ENCODE measurements at places on chromosomes 2 and 18.

DNA sequence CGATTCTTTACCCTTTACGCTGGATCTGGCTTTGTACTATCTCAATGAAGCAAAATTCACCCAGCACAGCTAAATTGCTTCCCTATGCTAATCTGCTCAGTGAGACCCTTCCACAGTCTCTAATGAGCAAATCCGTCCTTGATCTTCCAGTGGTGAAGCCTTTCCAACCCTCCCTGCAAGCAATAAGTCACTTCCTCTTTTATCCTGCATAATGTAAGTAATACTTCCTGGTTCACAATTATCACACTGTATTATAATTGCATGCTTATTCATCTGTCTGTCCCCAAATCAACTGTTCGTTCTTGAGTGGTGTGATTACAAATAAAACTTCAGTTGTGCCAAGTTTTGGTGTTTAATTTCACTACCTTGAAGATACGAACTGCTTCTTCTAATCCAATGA lies 404.0 kb downstream of the ADCYAP1 start:
- no peak for DNase-seq

- DNase-seq: no peak
Observed at GRCh38 chr2:189659734-189660133, 1.5 kb upstream of the ASNSD1 start.

DNA sequence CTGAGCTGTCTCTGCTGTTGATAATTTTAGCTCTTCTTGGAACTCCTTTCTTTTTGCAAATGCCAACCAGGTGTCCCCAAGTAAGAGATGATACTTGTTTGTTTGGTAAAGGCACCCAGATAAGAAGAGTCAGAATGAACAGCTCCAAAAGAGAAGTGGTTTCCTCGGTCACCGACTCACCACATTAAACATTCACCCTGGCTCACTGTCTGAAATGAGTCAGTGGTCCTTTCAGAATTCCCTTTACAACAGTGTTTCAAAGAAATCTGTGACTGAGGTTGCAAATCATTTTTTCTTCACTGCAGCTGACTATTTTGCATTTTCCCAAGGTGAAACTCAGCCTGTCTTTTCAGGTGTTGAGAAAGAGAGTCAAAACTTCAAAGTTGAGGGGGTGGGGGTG lies 16.2 kb upstream of the CXCR4 start:
- DNase-seq: peak; percentile 81

GRCh38 chr2:85401464-85401805 lies 8.7 kb downstream of the CAPG start:
- DNase-seq: no peak

DNA sequence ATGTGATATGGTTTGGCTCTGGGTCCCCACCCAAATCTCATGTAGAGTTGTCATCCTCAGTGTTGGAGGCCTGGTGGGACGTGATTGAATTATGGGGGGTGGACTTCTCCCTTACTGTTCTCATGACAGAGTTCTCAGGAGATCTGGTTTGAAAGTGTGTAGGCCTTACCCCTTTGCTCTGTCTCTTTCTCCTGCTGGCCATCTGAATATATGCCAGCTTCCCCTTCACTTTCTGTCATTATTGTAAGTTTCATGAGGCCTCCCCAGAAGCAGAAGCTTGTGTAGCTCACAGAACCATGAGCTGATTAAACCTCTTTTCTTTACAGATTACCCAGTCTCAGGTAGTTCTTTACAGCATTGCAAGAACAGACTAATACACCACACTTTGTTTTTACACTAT lies 222.3 kb downstream of the DOK6 start:
- no peak for DNase-seq

GRCh38 chr2:144630459-144631215 lies 110.7 kb upstream of the ZEB2 start:
- no peak for DNase-seq

DNA sequence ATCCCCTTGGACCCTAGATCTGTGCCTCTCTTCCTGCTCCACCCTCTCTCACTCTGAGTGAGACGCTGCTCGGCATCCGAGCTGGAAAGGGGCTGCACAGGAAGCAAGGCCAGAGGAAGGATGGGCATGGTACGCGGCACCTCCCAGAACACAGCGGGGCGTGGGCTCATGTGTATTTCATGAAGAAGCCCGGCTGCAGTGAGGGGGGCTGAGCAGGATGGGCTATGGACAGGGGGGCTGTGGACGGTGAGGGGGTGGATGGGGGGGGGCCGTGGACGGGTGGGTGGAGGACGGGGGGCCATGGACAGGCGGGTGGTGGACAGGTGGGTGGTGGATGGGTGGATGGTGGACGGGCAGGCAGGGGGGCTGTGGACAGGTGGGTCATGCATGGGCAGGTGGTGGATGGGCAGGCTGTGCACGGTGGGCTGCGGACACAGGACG lies 28.5 kb downstream of the SLC66A2 start:
- DNase-seq: no peak

- no peak for DNase-seq
Observed at GRCh38 chr18:28287146-28287545, 110.2 kb upstream of the CDH2 start.

GRCh38 chr18:57595347-57595746 lies 8.8 kb upstream of the FECH start:
- DNase-seq: no peak

DNA sequence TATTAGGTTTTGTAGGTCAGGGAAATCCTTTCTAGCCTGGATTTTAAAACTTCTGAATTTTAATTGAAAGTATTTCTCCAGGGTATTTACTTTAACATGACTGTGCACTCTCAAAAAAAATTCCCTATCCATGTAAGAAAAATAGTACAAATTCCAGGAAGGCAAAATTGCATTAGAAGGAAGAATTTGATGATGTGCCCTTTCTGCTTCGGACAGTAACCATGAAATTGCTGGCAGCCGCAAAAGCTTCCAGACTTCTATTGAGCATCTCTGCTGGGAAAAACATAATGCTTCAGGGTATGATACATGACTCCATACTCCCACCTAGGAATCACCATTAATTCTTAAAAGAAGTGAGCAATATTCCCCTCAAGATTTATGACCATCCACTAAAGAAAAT lies 17.2 kb upstream of the KLF7 start:
- no peak for DNase-seq

- DNase-seq: no peak
Observed at GRCh38 chr2:210577263-210578071, 21.1 kb downstream of the CPS1 start.

DNA sequence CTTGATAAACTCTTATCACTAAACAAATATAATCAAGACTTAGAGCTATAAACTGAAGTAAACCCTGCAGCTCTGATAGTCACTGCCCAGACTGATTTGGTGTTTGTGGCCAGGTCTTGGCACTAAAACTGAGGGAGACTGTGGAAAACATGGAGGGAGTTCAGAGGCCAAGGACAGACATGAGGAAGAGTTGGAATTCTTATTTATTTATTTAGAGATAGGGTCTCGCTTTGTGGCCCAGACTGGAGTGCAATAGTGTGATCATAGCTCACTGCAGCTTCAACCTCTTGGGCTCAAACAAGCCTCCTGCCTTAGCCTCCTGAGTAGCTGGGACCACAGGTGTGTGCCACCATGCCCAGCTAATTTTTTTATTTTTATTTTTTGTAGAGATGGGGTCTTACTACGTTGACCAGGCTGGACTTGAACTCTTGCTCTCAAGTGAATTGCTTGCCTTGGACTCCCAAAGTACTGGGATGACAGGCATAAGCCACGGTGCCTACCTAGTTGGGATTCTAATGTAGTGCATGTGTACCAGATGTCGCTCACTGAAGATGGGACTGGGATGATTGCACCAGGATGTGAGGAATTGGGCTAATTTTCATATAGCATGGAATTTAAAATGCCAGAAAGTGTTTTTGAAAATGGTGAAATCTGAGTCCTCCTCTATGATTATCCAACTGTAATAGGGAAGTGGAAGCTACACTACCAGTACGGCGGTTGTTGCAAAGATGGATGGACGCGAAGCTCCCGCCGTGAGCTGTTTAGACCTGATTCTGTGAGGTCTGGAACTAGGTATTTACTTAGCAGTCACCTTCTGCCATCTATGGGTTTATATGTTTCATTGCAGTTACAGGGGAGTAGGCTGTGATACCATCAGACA lies 52.7 kb upstream of the CTLA4 start:
- DNase-seq: peak; percentile 65

DNA sequence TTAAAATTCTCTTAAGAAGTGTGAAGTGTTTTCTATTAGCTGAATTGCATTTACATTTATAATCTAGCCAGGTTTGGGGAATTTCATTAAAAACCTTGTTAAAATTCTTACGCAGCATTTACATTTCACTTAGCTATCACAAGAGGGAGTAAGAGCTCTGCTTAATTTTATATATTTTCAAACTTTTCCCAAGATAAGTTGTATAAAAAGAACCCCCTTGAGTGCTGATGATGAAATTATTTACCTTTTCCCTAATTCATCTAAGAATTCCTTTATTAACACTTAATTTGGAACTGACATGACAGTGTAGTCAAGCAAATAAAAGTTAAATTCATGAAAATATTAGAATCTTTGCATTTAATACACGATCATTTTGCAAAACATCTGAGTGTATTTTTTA lies 54.2 kb upstream of the ZSWIM2 start:
- no peak for DNase-seq

DNA sequence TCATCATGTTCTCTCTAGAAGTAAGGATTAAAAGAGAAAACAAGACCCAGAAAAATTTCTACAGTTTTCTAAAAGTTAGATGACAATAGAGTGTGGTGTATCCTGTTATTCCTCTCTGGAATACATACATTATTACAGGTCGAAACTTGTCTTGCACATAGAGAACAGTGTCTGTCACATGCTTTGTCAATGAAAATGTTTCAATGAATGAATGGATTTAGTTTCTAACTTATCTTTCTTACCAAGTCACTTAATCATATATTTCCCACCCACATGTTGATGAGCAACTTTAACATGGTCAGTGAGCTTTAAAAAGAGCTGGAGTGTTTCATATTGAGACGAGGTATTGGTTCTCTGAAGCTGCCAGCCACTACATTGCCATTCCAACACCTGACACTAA lies 4.3 kb downstream of the DSG4 start:
- DNase-seq: no peak

- DNase-seq: peak; percentile 39
Observed at GRCh38 chr2:241035142-241035817, 36.9 kb downstream of the SNED1 start.

GRCh38 chr2:9297156-9297555 lies 90.5 kb downstream of the ASAP2 start:
- DNase-seq: no peak

- DNase-seq: no peak
Observed at GRCh38 chr2:146388757-146389156, 1456.1 kb upstream of the ACVR2A start.

DNA sequence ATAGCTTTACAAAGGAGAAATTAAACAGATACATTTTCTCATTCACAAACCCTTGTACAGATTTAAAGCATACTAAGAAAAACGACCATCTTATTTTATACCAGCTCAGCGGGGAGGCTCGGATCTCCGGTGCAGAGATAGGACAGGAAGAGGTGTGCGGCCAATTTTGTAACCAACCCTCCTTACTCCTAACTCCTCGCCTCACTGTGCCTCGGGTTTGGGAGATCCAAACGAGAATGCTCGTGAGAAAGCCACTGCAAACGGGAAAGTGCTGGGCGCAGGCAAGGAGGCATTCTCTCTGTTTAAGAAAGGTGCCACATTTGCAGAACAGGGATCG lies 1.2 kb downstream of the KDSR start:
- DNase-seq: peak; percentile 59

GRCh38 chr18:46341986-46342525 lies 237.9 kb downstream of the HAUS1 start:
- DNase-seq: no peak

- DNase-seq: no peak
Observed at GRCh38 chr18:28065031-28065792, 111.7 kb downstream of the CDH2 start.

GRCh38 chr18:25243754-25244153 lies 108.2 kb downstream of the ZNF521 start:
- DNase-seq: no peak

DNA sequence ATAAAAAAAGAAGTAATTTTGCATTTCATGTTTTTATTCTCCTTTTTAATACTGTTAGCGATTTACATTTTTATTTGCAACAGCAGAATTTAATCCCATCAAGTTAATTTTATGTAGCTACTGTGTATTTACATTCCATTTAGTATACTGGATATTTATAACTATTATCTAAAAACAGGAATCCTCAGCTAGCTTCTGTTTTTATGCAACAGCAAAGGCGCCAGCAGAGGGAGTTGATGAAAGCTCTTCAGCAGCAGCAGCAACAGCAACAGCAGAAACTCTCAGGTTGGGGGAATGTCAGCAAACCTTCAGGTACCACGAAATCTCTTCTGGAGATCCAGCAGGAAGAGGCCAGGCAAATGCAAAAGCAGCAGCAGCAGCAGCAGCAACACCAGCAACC lies 26.2 kb upstream of the SNORC start:
- no peak for DNase-seq

DNA sequence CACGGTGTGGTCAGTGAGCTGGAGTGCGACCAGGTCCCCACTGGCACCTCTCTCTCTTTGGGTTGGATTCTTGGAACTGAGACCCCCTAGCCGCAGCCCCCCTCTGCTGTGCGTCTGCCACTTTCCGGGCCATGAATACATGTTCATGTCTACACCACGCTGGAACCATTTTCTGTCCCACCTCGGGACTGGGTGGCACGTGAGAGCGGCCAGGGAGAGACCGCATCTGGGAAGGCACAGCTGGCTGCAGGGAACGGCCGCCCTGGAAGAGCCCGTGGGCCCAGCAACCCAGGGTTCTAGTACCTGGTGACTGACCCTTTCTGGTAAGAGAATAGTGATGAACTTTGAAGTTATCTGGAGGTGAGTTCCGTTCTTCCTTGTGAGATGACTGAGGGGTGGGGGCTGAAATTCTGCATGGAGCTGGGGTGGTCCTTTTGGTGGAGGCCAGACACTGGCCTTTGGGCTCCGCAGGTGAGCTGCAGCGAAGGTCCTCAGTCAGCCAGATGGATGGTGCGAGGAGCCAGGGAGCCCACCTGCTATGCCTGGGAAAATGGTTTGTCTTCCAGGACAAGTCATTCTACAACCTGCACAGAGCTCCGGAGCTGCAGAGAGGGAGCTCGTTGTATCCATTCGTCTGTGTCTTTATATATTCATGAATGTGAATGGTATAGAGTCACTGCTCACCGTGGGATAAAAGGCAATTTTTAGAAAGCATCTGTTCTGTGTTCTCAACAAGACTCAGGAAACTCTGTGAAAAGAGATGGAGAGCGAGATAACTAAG lies 223.5 kb downstream of the NDUFA10 start:
- DNase-seq: peak; percentile 15

DNA sequence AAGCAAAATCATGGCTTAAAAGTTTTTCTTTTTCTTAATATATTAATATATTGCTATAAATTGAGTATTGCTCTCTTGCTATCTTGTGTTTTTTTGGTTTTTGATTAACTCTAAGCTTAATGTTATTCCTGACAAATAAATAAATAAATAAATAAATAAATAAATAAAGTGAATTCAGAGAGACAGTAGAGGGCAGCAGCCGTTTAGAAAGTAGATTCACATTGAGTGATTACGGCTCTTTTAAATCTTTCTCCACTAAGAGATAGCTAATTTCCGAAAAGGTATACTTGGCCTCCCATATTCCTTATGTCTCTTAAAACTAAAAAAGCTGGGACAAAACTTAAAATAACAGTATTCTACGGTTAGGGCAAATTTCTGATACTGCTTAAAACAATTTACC lies 34.3 kb downstream of the MSH2 start:
- no peak for DNase-seq

- DNase-seq: no peak
Observed at GRCh38 chr2:212033888-212034287, 504.7 kb downstream of the ERBB4 start.
